ENCODE measurements at places on chromosomes 12 and 14.
A peak's percentile ranks its signal among the peaks of the same experiment; 100 is the strongest.

DNA sequence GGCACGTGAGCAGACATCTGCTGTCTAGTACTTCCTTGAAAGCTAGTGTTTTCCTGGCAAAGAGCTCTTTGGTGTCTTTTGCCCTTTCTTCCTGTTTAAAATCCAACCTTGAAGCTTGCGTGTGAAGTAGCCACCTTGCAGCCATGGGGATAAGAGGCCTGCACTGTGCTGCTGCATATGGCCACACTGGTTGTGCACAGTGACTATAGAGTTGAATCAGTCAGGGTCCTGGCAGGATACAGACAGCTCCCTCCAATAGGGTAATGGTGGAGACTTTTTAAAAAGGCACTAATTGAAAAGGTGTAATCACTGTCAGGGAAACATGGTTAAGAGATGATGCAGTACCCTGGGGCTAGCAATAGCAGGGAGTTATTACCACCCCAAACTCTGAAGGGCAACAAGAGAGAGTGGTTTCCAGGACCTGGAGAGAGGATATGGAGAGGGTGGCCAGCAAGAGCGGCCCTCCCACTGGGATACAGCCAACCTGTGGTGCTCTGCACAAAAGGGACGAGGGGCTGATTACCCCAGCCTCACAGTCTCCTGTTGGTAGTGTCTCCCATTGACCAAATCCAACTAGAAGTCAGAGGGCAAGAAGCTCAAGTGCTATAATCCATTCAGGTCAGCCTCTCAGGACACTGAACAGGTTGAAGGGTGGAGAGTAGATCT is 4.8 kb upstream of the GLT8D2 start:
- no peak overlapping the region for H3K4me3 ChIP-seq
- no peak for DNase-seq
- no peak overlapping the region for H3K27ac ChIP-seq
- no peaks in the 10 kb centered on the region for H3K36me3 ChIP-seq
- no peaks in the 10 kb centered on the region for H3K27me3 ChIP-seq

DNA sequence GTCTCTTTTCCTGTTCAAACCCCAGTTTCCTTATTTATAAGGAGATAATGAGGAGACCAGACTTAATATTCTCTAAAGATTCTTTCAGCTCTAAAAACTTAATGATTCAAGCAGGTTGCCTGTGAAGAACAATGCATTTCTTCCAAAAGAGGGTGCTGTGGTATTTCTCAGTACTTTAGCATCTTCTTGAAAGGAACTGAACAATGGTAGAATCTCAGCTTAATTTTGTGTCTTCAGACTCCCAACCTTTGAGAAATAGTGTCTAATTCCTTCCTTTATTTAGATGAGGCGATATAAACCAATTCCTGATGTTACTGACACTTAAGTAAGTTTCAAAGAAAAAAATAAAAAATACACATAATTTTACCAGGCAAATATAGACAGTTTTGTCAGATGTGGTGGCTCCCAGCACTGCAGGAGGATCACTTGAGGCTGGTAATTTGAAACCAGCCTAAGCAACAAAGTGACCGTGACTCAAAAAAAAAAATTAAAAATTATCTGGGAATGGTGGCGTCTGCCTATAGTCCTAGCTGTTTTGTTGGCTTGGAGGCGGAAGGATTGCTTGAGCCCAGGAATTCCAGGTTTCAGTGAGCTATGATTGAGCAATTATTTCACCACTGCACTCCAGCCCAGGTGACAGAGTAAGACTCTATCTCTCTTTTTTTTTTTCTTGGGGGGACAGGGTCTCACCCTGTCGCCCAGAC is 76.9 kb upstream of the PSMA6 start:
- H3K36me3 ChIP-seq, result no peaks in the 10 kb centered on the region
- peak overlapping the region; percentile 6 for H3K27ac ChIP-seq
- no peak overlapping the region for H3K4me3 ChIP-seq
- no peaks in the 10 kb centered on the region for H3K27me3 ChIP-seq
- DNase-seq, result no peak
- no peaks in the 10 kb centered on the region for H3K4me1 ChIP-seq

- DNase-seq, result no peak
- H3K36me3 ChIP-seq, result no peaks in the 10 kb centered on the region
- no peaks in the 10 kb centered on the region for H3K4me1 ChIP-seq
- no peak overlapping the region for H3K27ac ChIP-seq
These were observed 127.5 kb downstream of the PAPOLA start for GRCh38 chr14:96629558-96630222.

DNA sequence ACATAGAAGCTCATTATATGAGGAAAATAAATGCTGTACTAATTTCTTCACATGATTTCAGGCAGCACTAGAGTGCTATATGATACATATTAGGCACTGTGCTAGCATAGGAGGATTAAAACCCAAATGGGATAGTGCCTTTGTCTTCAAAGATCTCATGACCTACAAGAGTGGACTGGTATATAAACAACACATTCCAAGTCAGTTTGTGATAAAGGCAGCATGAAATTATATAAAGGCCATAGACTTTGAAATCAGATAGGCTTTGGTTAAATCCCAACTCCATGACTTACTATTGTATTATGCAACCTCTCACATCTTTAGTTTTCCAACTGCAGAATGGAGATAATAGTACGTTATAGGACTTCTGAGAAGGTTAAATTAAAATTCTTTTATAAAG is 179.7 kb downstream of the RAD51B start:
- H3K36me3 ChIP-seq, result no peaks in the 10 kb centered on the region
- H3K4me3 ChIP-seq, result no peak overlapping the region
- H3K27me3 ChIP-seq, result no peaks in the 10 kb centered on the region
- no peak for DNase-seq
- H3K4me1 ChIP-seq, result no peaks in the 10 kb centered on the region

GRCh38 chr14:78902010-78902623 is 731.9 kb downstream of the NRXN3 start:
- no peak overlapping the region for H3K27ac ChIP-seq
- H3K36me3 ChIP-seq, result no peaks in the 10 kb centered on the region
- H3K4me3 ChIP-seq, result no peak overlapping the region

- H3K36me3 ChIP-seq, result no peaks in the 10 kb centered on the region
- no peak overlapping the region for H3K4me3 ChIP-seq
- H3K4me1 ChIP-seq, result peaks cover 14% of the 10 kb centered on the region
- H3K27ac ChIP-seq, result no peak overlapping the region
- H3K27me3 ChIP-seq, result peaks cover 67% of the 10 kb centered on the region
- no peak for DNase-seq
These were observed 82.0 kb upstream of the SFSWAP start for GRCh38 chr12:131628766-131629448.

DNA sequence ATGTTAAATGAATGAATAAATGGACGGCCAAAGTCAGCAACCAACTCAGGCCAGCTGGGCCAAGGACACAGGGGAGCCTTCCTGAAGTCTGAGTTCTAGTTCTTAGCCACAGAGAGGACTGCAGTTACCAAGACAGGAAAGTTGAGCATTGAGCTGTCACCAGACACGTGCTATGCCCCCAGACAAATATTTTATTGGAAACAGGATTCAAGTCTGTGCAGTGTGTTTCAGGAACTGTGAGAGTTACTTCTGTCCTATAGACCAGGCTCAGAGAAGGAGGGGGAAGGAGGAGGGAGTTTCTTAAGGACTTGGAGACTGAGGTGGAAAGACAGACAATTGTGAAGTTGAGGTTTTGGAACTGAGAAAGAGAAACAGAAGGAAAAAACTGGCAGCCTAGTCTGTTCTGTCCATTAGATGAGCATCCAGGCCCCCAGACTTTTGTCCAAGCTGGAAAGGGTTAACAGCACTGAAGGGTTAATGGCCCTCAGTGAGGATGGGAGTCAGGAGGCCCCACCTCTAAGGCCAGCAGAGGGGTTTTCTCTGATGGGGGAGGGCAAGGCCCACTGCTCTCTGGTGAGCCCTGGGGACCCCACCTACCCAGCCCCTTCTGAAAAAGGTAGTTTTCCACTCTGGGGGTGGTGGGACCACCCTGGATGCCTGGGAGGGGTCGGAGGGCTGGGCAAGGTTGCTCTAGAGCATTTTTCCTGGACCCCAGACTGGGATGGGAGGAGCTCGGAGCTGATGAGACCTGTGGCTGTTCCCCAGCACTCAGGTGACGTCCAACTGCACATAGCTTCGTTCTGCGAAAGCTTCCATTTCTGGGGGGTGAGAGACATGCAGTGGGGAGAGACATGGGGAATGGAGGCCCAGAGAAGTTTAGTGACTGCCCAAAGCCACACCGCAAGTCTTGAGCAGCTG is 6.9 kb upstream of the CMKLR1 start:
- peaks cover 14% of the 10 kb centered on the region for H3K27me3 ChIP-seq
- H3K4me3 ChIP-seq, result no peak overlapping the region
- no peak for DNase-seq
- peaks cover 9% of the 10 kb centered on the region for H3K4me1 ChIP-seq

DNA sequence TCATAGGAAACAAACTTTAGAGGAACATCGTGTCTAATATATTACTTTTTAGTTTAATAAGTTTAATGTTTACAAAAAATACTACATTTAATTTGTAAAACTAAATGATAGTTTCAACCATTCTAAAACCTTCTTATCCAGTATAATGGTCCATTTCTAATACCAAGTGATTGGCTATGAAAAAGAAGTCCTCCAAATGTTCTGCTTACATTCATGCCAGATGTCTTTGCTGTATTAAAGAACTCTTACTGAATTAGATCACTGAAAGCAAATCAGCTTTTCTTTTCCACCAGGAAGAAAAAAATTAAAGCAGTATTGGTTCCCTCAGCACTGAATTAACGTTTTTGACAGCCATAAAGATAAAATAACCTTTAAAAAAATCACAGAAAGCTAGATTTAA is 3.7 kb downstream of the NOVA1 start:
- peaks cover 15% of the 10 kb centered on the region for H3K4me1 ChIP-seq
- no peak for DNase-seq
- no peak overlapping the region for H3K27ac ChIP-seq
- no peak overlapping the region for H3K4me3 ChIP-seq

DNA sequence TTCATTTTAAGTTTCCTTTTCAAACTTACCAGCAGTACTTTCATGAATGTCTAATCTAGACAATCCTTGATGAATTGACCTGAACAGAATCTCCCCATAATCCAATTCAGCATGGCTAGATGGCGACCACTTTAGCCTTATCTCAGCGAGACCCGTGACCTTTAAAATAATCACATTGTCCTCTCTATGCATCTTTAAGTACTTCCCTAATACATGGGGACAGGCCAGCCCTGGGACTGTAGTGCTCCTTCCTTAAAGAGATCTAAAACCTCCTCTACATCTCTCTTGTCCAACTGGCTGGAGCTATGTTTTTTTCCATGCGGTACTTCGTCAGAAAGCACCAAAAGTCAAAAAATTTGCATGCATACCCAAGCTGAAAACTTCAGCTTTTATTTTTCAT is 746.0 kb downstream of the VRK1 start:
- no peaks in the 10 kb centered on the region for H3K36me3 ChIP-seq
- H3K4me3 ChIP-seq, result no peak overlapping the region
- H3K4me1 ChIP-seq, result no peaks in the 10 kb centered on the region
- DNase-seq, result no peak
- H3K27ac ChIP-seq, result no peak overlapping the region
- peaks cover 22% of the 10 kb centered on the region for H3K27me3 ChIP-seq

GRCh38 chr14:100406505-100407131 is 83.5 kb downstream of the SLC25A47 start:
- H3K36me3 ChIP-seq, result no peaks in the 10 kb centered on the region
- DNase-seq, result no peak
- no peak overlapping the region for H3K4me3 ChIP-seq
- peaks cover 21% of the 10 kb centered on the region for H3K4me1 ChIP-seq
- no peaks in the 10 kb centered on the region for H3K27me3 ChIP-seq

DNA sequence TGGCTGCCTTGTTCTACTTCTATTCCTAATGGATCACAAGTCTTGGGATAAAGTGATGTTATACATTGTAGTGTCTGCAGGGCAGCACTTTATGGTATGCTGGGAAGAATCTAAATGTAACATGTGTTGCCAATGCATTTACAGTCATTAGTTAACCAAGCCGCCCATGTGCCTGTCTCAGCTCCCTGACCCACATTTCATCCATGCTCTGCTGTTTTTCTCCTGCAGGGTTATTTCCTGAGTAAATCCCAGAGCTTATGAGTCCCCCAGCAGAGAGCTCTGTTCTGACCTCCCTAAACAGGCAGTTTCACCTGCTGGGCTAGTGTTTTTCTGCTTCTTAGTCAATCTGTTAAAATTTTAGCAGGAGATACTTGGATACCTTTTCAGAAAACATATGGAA is 4.4 kb upstream of the TMTC2 start:
- H3K27me3 ChIP-seq, result no peaks in the 10 kb centered on the region
- H3K36me3 ChIP-seq, result no peaks in the 10 kb centered on the region
- no peak overlapping the region for H3K4me3 ChIP-seq
- H3K27ac ChIP-seq, result no peak overlapping the region
- no peak for DNase-seq

- DNase-seq, result no peak
- no peaks in the 10 kb centered on the region for H3K4me1 ChIP-seq
- H3K27ac ChIP-seq, result no peak overlapping the region
These were observed 96.2 kb upstream of the FGD4 start for GRCh38 chr12:32303174-32303549.

GRCh38 chr14:60315196-60315990 is 66.4 kb downstream of the PPM1A start:
- H3K4me1 ChIP-seq, result no peaks in the 10 kb centered on the region
- no peak overlapping the region for H3K27ac ChIP-seq
- H3K36me3 ChIP-seq, result no peaks in the 10 kb centered on the region
- peaks cover 49% of the 10 kb centered on the region for H3K27me3 ChIP-seq

DNA sequence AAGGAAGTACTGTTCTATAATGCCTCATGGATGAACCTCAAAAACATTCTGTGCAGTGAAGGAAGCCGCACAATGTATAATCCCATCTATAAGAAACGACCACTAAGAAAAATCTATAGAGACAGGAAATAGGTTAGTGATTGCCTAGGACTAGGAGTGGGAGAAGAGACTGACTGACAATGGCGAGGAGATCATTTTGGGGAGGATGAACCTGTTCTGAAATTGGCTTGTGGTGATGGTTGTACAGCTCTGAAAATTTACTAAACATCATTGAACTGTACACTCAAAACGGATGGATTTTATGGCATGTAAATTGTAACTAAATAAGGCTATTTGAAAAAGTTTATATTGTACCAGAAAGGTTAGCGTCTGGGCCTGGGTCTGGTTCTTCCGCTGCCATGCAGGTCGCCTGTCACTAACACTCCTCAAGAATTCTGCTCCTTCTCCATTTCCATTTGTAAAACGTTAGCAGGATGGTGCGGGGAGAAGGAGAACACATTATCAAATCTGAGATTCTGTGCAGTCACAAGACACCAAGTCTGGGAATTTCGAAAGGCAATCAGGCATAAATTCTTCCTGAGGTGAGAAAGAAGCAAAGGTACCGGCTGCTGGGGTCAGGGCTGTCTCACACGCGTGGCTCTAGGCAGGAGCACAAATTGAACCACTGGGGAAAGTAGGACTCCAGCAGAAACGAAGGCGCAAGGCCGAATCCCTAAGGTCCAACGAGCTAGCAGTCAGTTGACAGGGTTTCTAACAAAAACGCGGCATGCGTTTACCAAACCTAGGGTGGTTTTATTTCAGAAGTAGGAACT is 845 bp upstream of the COCH start:
- DNase-seq, result no peak
- no peak overlapping the region for H3K27ac ChIP-seq

- peaks cover 1% of the 10 kb centered on the region for H3K36me3 ChIP-seq
- no peak for DNase-seq
- H3K27me3 ChIP-seq, result no peaks in the 10 kb centered on the region
- H3K27ac ChIP-seq, result no peak overlapping the region
- H3K4me1 ChIP-seq, result no peaks in the 10 kb centered on the region
These were observed 86.5 kb downstream of the FLRT2 start for GRCh38 chr14:85616386-85616885.

- H3K36me3 ChIP-seq, result no peaks in the 10 kb centered on the region
- H3K27ac ChIP-seq, result peak overlapping the region; percentile 91
- DNase-seq, result peak; percentile 91
- no peaks in the 10 kb centered on the region for H3K27me3 ChIP-seq
These were observed 105.2 kb upstream of the ATF7IP start for GRCh38 chr12:14260011-14260993.

Data from left ventricle myocardium inferior (tissue), 1 donor.